ENCODE measurements at places on chromosomes 5 and 9.

GRCh38 chr9:36213387-36213786, 22.7 kb downstream of the CLTA start:
- DNase-seq = no peak

DNA sequence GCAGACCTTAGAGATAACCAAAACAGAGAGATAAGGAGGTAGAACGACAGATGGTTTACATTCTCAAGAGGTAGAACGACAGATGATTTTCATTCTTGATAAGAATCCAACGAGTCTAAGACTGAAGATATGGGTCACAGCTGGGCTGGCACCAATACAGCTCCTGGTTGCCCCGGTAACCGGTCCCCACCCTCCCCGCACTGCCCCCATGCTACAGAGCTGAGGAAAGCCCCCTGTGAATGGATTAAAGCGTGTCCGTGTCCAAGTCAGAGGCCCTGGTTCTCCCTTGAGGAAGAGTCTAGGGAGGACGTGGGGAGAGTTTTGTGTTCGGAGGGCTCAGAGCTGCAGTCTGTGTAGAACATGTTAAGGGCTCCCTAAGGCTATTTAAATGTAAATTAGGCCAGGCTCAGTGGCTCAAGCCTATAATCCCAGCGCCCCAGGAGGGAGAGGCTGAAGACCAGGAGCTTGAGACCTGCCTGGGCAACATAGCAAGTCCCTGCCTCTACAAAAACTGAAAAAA, 8.1 kb downstream of the IDNK start:
- peak; percentile 14 for DNase-seq

GRCh38 chr5:143364061-143364460, 39.4 kb downstream of the NR3C1 start:
- peak; percentile 74 for DNase-seq

DNA sequence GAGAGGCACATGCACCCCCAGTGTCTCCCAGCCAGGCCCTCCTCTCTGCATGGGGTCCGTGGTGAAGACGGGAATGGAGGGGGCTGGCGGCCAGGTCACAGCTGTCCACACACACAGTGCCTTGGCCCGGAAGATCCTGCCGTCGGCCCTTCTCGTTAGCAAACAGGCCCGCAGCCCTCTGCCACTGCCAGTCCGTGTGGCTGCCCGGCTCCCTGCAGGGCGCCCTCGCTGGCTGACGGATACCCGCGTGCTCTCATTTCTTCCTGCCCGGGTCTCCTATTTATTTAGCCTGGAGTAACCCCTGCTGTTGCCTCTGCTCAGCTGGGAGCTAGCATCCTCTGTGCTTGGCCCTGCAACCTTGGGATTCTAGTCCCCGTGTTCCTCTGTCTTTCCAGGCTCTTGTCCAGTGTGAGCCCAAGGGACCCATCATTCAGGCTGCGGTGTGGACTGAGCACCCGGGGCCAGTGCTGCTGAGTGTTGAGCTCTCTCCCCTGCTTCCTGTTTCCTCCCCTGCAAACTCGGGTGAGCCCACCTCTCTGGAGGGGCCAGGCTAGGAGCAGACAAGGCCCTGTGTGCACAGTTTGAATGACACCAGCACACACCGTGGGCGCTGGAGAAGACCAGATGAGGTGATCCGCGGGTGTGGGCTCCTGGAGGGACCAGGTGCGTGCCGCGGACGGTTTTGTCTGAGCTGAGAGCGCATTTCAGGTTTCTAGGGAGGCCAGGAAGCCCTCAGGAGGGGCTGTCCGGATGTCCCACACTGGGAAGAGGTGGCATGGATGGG, 14.6 kb upstream of the RNU6ATAC start:
- no peak for DNase-seq

DNA sequence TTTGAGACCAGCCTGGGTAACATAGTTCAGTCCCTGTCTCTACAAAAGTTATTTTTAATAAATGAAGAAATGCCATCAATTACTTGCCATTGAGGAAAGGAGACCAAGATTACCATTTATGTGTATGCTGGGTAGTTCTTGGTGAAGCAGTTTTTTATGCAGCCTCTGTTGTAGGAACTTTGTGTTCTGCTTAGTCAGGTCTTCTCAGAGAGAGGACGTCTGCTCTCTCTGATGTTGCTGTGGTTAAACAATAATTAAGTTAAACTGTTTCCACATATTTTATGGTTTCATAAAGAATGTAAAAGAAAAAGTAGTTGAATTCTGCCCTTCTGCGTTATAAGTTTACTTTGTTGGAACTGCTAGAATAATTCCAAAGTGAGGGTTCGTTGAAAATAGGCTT, 210.5 kb downstream of the KDM4C start:
- no peak for DNase-seq

GRCh38 chr5:149731617-149732323, 1.7 kb downstream of the PPARGC1B start:
- DNase-seq = peak; percentile 83

DNA sequence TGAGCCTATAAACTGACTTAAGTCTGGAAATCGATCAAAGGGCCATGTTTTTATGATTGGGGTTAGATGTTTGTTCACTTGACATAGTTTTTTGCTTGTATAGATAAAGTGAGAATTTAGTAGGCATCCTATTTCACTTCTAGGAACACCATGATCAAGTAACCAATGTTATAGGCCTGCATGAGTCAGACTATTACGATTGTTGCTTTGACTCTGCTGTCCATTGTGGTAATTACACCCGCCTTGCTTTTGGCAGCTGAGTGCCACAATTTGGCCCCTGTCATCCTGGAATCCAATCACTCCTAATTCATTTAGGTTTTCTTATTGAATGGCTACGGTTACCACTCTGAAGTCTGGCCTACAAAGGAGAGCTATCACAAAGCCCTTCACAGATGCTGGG, 67.8 kb upstream of the IL33 start:
- DNase-seq = no peak

DNA sequence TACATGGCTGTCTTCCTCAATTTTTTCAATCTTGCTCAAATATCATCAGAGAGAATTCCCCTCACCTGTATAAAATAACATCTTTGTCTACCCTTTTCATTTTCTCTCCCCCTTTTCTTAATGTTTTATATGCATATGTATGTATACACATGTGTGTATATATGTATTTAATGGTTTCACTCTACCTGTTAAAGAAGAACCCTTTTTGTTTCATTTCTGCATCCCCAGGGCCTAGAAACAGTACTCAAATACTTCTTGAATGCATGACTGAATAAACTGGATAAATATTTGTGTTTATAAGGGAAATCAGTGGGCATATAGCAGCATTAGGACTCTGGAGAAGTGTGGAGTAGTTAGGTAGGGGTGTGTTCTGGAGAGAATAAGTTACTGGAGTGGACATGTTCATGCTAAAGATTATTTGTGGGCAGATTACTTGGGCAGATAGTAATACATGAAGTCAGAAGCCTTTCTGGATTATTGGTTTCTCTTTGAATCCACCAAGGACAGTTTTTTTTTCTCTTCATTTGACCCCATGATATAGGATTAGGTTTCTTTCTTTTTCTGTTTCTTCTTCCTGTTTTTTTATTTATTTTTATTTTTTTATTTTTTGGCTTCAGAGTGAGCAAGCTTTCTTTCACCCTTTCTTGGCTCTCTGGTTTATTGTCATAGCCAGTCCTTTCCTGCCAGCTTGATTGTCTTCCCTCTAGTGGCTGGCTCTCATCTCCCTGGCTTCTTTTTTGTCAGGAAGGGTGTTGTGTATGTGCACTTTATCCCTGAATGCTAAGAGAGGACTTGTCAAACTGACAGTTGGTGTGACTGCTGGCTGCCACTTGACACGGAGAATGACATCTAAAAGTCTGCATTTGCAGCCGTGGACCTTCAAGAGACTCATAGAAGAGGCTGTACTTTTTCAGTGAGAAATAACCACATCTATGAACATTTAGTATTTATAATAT, 89.3 kb downstream of the ZCCHC7 start:
- DNase-seq = no peak

- DNase-seq = peak; percentile 16
Observed at GRCh38 chr9:37283730-37284325, 138.7 kb upstream of the GRHPR start.

DNA sequence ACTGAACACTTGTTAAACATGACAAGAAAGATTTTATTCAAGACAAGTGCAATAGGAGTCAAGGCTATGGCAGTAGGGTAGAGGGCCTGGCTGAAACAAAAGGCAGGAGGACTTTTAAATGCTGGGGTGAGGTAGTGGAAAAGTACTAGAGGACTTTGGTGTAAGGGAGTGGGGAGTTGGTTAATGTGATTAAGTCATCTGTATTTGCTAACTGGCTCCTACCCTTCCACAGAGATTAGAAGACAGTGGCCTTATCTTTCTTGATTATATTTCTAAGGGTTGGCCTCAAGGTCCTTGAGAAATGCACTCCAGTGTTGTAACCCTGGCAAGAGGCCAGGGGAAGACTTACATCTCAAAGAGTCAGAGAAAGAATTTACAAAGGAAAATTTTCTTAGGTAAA, 160.2 kb upstream of the FTMT start:
- DNase-seq = peak; percentile 94

DNA sequence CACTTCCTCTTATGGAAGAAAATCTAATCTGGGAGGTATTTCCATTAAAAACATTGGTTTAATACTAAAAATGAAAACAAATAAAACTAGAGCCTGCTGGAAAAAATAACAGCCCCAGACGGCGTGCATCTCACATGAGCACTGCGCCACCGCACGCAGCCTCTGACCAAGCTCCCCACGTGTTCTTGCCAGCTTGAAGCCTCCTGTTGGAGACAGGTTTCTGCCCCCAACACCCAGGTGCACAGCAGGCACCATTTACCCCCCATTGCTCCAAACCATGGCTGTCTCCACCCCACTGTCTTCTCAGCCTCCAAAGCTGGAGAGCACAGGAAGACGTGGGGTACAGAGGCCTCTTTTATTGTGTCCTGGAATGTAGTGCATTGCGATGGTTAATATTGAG, 10.7 kb upstream of the COL5A1 start:
- no peak for DNase-seq

DNA sequence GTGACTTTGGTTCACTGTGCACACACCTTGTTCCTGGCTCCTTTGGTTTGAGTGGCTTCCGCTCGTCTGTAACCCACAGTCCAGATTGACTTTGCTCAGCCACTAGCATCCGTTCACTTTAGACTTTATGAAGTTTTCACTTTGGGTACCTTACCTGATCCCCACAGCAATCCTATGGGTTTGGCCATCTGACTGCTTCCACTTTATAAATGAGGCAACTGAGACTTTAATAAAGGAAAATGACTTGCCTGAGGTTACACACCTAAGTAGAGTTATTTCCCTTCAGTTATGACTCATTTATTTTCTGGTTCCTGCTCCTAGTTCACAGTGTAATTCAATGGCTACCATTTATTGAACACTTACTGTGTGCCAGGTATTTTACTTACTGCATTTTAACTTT, 94.2 kb upstream of the SAP30L start:
- no peak for DNase-seq

GRCh38 chr5:174708476-174709207, 15.7 kb upstream of the MSX2 start:
- DNase-seq = no peak

GRCh38 chr5:68680366-68680765, 413.4 kb upstream of the SLC30A5 start:
- DNase-seq = peak; percentile 75

DNA sequence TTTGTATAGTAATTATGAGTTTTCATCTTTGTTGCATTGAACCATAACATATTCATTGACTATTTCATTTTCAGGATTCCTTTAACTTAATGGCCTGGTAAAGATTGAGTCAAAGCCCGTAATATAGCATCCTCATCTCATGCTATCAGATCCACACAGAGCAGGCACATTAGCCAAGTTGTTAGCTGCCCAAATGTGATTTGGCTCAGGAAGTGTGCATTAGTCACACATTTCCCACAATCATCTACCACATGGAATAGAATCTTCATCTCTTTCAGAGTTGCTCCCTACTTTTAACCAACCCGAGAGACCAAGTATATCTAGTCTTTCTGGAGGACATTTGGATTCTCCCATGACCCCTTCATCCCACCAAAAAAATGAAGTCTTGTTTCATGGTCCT, 481.0 kb upstream of the PTGER4 start:
- DNase-seq = peak; percentile 29

- no peak for DNase-seq
Observed at GRCh38 chr5:112480501-112480900, 61.4 kb upstream of the EPB41L4A start.

DNA sequence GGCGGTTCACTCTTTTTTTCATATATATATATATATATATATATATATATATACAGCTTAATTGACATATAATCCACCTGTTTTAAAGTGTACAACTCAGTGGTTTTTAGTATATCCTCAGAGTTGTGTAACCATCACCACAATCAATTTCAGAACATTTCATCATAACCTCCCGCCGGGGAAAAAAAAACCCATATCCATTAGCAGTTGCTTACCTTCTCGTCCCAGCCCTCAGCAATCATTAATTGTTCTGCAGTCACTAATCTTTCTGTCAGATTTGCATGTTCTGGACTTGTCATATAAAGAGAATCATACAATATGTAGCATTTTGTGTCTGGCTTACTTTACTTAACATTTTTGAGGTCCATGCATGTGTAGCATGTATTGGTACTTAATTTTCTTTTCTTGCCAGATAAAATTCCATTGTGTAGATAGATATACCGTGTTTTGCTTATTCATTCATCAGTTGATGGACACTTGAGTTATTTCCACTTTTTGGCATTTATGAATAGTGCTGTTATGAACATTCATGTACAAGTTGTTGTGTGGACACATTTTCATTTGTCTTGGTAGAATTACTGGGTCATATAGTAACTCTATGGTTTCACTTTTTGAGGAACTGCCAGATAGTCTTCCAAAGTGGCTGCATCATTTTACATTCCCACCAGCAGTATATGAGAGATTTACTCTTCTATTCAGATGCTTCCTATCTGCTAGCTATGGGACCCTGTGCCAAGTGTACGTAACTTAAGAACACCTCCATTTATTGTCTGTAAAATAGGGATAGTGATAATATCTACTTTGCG, 3.5 kb upstream of the RNF145 start:
- DNase-seq = no peak

DNA sequence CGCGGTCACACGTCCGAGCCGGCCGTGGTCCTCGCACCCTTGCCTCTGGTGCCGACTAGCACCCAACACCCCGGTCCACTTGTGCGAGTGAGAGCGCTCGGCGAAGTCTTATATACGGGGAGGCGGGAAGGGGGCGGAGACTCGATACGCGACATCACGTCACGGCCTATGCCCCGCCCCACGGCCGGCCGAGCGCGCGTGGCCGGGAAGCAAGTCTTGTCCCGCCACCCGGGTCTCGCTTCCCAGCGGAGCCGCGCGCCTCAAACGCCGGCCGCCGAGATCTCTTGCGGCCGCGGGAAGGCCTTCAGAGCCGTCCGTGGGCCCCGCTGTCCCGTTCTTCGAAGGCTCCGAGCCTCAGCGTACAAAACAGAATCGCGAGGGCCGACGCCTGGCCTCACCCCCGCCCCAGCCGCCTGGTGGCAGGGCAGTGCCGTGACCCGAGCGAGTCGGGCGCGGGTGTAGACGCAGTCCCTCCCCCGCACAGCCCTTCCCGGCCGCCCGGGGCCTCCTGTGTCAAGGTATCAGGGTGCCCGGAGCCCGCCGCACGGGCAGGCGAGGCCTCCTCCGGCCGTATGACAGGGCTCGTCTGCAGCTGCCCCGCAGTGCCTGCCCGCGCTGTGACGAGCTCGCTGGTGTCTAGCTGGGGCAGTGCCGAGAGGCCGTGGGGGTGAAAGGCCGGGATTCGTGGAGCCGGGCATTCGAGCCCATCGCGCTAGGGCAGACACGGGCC, at the start of gene PLK2:
TSS of gene PLK2 (minus strand) at position 85 of the 730 bp plus-strand sequence. CDS start 127 bp downstream, outside the sequence.
- DNase-seq = peak; percentile 84

GRCh38 chr5:100803397-100803796, 99.7 kb downstream of the ST8SIA4 start:
- DNase-seq = no peak

Measured in NCI-H226 (cell line).